ENCODE measurements at places on chromosomes 7 and 10.

GRCh38 chr7:42854571-42855118 lies 57.2 kb downstream of the C7orf25 start:
- DNase-seq = no peak

DNA sequence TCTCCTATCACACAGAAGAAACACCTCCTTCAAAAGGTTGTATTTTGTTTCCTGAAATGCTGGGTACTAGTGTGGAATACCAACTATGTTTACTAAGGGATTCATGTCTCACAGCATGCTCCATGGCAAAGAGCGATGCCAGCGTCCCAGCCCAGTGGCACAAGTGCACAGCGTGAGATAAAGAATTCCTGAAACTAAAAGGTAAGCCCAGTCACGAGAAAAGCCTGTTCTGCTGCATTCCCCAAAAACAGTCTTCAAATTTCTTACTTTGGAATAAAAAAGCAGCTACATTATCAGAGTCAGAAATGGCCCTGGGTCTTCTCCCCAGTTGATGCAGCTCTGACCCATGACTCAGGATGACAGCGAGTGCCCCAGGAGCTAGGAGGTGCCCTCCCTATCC lies 53.1 kb upstream of the DDC start:
- DNase-seq = no peak

GRCh38 chr10:74118804-74119203 lies 31.8 kb downstream of the AP3M1 start:
- no peak for DNase-seq

GRCh38 chr7:135386776-135387175 lies 123.1 kb downstream of the CNOT4 start:
- DNase-seq = no peak

GRCh38 chr7:90710466-90710850 lies 114.3 kb downstream of the CDK14 start:
- no peak for DNase-seq

GRCh38 chr10:132866601-132867381 lies 75.6 kb downstream of the CFAP46 start:
- no peak for DNase-seq

DNA sequence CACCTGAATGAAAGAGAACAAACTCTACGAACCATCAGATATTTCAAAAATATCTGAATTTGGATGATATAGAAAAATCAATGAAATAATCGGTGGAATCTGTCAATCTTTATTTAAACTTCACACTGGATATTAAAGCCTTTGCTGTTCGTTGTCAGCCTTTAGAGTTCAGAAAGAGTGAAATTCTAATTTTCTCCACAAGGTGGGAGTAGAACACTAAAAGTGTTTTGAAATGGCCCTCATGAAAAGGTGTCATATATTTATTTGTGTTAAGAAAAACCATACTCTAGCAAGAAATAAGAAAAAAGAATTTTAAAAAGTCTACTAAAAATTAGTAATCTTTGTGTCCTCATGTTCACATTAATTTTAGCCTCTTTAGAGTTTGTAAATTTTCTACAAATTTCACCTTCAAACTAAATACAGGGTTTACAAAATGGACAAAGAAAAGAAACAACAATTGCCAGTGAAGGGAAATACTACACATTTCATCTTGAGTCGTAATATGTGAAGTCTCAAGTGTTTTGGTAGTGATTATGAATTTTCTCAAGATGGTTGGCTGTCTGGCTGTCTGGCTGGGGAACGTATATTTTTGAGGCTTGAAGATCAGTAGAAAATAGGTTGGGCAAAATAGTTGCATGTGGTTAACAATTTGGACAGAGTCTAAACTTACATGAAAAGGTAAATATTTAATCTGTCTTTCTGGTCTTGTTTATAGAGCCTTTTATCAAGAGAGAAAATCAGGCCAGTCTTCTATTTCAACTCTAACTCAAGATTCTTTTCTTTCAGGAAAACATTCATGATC lies 43.7 kb downstream of the DNAJB9 start:
- DNase-seq = no peak

DNA sequence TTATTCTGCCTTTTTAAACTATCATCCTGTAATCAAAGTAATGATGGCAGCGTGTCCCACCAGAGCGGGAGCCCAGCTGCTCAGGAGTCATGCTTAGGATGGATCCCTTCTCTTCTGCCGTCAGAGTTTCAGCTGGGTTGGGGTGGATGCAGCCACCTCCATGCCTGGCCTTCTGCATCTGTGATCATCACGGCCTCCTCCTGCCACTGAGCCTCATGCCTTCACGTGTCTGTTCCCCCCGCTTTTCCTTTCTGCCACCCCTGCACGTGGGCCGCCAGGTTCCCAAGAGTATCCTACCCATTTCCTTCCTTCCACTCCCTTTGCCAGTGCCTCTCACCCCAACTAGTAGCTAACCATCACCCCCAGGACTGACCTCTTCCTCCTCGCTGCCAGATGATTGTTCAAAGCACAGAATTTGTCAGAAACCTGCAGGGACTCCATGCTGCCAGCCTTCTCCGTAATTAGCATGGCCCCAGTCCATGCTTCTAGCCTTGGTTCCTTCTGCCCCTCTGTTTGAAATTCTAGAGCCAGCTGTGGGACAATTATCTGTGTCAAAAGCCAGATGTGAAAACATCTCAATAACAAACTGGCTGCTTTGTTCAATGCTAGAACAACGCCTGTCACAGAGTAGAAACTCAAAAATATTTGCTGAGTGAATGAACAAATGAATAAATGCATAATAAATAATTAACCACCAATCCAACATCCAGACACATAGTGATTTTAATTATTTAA lies 151.7 kb downstream of the EGFR start:
- no peak for DNase-seq

Data from pancreas (tissue), 10 donors.